ENCODE measurements at places on chromosomes 3 and 15. TPM values are rescaled to one million over a fixed set of nuclear protein-coding genes. Genes with fewer than 3 reads are reported as not detected.

GRCh38 chr3:179020112-179020511 is 51.5 kb downstream of the ZMAT3 start:
- no peak for DNase-seq

DNA sequence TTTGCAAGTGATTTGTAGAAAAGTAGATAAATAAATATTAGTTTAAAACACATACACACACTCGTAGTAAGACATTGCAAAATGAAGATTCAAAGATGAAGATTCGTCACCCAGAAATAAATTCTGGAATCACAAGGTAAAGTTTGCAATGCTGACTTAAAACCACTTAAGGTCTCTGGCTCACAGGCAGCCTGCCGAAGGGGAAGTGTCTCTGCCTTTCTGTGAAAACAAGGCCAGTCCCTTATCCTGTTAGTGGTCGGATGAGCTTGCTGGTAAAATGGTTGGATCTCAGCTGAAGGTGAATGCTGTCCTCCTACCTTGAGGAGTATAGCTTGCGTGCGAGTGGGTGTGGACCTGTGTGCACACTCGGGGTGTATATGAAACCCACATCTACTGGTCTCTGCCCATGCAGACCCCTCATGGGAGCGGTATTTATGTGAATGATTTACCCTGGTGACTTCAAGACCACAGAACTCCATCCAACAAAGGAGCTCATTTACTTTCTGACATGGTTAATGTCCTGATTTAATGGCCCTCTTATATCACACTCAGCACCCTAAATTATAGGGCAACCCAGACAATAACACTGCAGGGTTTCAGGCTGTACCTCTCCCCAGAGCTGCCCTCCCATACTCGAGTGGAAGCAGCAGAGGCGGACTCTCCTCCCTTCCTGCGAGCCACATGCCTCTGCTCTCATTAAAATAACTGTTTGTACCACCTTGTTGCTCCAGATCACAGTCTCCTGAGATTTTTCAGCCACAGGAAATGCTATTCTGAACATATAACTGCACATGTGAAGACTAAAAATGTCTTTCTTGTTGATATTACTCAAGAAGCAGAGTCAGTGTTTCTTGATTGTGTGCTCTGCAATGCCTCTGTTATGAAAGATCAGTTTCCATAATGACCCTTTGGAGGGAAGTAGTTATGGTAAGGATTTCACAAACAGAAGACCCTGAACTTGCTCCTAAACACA is 45.9 kb upstream of the ALDH1A3 start:
- DNase-seq, result no peak

GRCh38 chr15:34951993-34952392 is 17.5 kb downstream of the AQR start:
- DNase-seq, result no peak

DNA sequence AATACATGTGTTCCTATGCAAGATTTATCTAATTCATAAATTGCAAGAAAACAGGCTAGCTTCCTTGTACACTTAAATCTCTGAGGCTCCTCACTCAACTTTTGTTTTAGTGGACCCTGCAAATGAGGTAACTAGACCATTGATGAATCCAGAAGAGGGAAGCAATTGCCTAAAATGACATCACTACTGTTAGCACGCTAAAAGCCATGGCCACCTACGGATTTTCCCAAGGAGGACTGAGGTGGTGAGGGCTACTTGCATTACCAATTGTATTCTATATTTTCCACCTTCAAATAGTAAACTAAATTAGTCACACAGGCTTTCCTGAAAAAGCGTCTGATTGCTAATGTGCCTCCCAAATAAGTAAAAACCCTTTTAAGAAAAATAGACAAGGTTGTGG is 140.7 kb downstream of the GADL1 start:
- no peak for DNase-seq

DNA sequence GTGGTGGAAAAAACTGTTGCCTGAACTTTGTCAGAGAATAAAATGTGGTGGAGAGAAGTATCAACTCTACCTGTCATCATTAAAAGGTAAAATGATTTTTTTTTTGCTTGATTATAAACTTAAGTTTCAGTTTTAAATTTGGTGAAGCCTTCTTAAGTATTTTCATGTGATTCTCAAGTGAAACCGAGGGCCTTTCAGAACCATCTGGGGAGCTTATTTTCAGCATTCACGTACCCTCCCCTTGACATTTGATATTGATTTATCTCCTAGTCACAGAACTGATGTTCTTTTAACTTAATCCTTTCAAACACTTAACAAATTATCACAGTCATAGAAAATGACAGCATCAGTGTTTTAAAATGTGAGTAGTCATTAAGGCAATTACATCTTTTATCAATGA is 38.5 kb downstream of the HPS3 start:
- DNase-seq, result no peak

GRCh38 chr3:150135287-150135721 is 164.6 kb upstream of the PFN2 start:
- no peak for DNase-seq

Gene PCOLCE2
- total RNA-seq, result not detected

All from activated B cell treated with CpG ODN at 0.5 μM for 24 hours (primary cell).